ENCODE measurements at places on chromosomes 13 and 19.
A peak's percentile ranks its signal among the peaks of the same experiment; 100 is the strongest.

- DNase-seq = no peak
Observed at GRCh38 chr13:98216711-98217285, 39.7 kb upstream of the RNF113B start.

DNA sequence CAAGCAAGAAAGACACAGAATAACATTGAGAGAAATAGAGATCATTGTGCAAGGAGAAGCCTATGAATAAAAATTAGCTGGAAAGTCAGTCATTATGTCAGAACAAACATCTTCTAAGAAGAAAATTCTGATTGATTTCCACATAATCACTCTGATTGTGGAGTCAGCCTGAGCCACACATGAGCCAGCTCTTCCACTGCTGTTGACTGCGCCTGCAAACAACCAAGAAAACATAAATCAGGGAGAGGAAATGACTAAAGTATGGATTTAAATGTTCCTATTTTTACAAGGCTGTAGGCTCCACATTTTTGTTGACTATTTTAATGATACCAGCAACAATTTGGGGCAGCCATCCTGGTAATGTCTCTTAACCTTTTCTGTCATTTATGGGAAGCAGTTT is 962.3 kb downstream of the EFNB2 start:
- no peak for DNase-seq

GRCh38 chr19:47436712-47437401 is 17.5 kb upstream of the MEIS3 start:
- peak; percentile 92 for DNase-seq

GRCh38 chr13:113997845-113998751 is 24.2 kb upstream of the C13orf46 start:
- no peak for DNase-seq

- no peak for DNase-seq
Observed at GRCh38 chr19:31140717-31141116, 208.5 kb downstream of the TSHZ3 start.

DNA sequence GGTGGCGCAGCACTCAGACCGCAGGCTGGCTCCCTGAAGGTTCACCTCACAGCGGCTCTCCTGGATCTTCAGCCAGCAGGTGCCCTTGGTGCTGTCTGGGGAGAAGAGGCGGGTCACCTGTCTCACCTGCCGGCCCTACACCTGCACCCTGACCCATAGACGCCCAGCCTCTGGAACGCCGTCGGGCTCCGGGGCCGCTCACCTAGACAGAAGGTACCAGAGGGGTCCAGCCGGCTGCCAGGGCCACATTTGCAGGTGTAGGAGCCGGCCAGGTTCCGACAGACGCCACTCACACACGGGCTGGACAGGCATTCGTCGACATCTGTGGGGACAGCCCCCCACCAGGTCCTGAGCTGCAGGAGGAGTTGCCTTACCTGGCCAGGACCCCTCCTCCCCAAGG is 22.9 kb downstream of the FBN3 start:
- DNase-seq = no peak

DNA sequence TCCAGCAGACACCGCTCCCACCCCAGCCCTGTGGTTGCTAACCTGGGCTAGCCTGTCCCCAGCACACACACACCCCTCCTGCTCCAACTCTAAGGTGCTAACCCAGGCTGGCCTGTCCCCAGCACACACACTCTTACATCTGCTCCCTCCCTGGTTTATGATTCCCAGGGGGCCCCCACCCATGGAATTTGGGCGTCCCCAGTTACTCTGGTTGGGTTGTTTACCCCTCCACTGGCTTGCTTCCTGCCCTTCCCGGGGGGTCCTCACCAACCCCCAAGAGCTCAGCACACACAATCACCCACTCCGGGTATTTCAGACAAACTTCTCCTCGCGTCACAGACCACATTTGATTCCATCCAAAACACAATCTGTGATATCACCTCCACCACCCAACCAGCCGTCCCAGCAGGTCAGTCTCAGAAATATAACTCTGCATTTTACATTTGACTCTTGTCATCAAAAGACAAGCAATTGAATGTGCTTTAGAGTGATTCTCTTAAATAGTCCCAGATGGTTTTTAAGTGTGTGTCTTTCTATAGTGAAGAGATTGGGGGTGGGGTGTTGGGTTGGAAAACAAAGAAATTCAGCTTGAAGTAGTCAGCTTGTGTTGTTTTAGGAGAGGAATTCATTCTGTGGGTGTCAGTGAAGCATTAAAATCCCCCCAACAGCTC is 20.1 kb downstream of the COL4A2 start:
- no peak for DNase-seq

- no peak for DNase-seq
Observed at GRCh38 chr13:99724633-99725517, 223.6 kb downstream of the TM9SF2 start.

DNA sequence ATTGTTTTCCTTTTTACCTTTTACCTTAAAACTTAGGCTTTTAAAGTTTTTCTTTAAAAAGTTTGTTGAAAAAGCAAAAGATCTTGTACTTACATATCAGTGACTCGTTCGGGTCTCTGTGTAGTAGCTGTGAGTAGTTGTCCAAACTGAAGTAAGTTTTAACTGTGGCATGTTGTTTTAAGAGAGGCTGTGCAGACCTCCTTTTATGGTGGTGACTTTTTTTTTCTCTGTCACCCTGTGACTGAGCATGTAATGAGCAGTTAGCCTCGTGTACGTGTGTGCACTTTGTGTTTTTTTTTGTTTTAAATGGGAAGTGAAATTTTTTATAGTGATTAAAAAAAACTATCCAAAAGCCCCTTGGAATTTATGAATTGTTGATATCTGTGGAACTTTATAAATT is at the start of gene GPR183:
TSS of gene GPR183 (minus strand) at position 153 of the 400 bp plus-strand sequence. CDS start 11,254 bp downstream, outside the sequence.
- DNase-seq = peak; percentile 36

GRCh38 chr13:30392681-30393045 is 29.6 kb upstream of the UBE2L5 start:
- no peak for DNase-seq

Data from activated CD4-positive, alpha-beta T cell treated with anti-CD3 and anti-CD28 coated beads for 36 hours (primary cell).